ENCODE measurements at places on chromosomes 7 and 10. TPM values are rescaled to one million over a fixed set of nuclear protein-coding genes. Genes with fewer than 3 reads are reported as not detected.

TSPAN12 gene
- total RNA-seq, result 17.9 TPM

GRB10 gene
- 97.0 TPM for total RNA-seq

NRCAM gene
- 4.3 TPM for total RNA-seq

PLAU gene
- total RNA-seq, result 23.8 TPM

ITGB8 gene
- 3.6 TPM for total RNA-seq

METTL27 gene
- total RNA-seq, result 6.2 TPM

WNT16 gene
- 0.52 TPM for total RNA-seq

AKR1C3 gene
- 4.6 TPM for total RNA-seq

PNLIP gene
- not detected for total RNA-seq

FAM180A gene
- not detected for total RNA-seq

GRCh38 chr10:44724415-44725174 is 186.5 kb upstream of the TMEM72 start:
- DNase-seq, result no peak

DNA sequence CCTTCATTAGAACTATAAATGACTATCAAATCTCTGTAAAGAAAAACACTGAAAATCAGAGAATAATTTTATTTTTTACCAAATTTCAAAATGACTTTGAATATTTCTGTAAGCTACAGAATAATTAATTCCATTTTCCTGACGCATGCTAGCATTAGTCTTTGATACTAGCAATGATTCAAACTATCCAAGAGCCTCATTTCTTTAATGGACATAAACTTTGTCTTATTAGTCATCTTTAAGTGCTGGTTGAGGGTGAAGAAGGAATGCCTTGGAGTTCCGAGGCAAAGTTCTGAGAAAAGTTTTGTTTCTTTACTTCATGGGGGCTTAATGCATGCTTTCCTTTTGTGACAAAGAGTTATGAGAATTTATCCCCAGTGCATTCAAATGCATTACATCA is 137.3 kb downstream of the AGMO start:
- no peak for DNase-seq

DNA sequence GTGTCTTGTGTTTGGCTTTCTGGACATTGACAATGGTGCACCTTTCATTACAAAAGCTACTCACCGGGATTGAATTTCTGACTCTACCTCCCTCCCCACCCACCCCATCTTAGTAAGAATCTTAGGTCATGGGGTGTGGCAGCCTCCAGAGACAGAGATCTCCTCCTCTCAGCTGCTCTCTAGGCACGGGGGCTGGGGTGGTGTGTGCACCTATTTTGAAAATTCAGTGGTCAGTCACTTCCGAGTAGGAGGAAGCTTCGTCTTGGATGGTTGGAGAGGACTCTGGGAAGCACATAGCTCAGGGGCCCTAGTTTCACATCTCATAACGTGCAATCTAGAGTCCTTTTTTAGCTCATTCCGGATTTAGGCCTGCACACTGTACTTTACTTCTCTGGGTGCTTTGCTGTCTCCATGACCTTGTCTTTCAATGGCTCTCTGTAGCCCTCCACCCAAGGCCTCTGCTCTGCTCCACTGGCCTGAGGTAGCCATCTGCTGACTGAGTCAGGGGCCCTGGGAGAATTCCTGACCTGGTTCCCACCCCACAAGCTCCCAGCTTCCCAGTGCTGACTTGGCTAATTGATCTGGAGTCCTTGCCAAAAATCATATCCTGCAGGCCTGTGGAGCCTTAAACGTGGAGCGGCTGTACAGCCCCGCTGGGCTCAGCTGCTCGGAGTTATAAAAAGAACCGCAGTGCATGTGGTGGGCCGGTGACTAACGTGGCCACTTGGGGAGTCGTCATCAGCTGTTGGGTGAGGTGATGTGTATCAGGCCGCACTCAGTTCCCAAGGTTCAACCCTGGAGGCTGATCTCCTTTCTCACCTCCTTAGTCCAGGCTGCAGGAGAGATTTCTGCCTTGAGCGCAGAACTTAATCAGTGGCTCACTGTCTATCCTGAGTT is 19.3 kb upstream of the ADAMTS14 start:
- DNase-seq, result no peak

GRCh38 chr10:110568055-110568735 is 700 bp downstream of the SMC3 start:
- DNase-seq, result no peak

- no peak for DNase-seq
These were observed 207.3 kb upstream of the POT1 start for GRCh38 chr7:125136755-125137532.

- DNase-seq, result no peak
These were observed 282.1 kb upstream of the MKLN1 start for GRCh38 chr7:131045526-131045925.

DNA sequence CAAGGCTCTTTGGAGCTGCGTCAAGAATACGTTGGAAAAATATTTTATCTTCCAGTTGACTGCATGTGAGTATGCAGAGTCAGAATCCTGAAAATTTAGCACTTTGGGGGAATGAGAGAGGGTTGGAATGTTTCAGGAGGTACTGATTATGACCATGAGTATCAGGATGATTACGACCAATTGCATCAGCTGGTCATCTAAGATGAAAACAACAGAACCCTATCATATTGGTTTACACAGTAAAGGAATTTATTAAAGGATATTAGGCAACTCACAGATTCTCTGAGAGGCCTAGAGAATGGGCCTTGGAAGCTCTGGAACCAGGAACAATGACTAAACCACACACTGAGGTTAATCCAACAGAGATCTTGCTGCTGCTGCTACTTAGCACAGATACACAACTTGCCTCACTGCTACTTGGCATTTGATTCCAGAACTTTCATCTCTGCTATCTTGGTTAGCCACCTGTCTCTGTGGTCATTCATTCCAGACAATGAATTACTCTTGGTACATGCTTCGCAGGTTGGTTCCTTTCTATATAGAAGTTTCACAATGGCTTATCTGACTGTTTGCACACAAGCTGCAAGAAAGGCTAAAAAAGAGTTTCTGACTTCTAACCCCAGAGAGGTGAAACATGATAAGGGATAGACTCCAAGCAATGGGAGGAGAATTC is 68.0 kb upstream of the CTTNBP2 start:
- no peak for DNase-seq

DNA sequence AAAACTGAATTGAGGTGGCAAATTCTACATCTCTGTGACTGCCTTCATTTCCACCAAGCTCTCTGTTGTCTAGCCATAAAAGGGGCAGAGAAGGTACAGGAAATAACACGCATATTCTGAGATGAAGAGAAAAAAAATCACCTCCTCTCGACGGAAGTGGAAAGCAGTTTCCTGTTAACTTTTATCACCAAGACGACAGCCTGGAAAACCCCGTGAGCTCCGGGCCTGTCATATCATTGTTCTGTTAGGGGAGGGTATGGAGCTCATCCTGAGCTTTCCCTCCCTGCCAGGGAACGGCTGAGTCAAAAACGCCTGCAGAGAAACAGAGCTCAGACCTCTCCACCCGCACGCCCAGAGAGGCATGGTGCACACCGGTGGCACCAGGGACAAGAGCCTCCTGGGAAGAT is 200.3 kb downstream of the PRPF18 start:
- DNase-seq, result no peak

- DNase-seq, result no peak
These were observed 39.8 kb downstream of the PSMC2 start for GRCh38 chr7:103387242-103387641.

- DNase-seq, result no peak
These were observed 3.4 kb upstream of the IL6 start for GRCh38 chr7:22723637-22724036.

GRCh38 chr10:105347487-105347886 is 706.4 kb downstream of the SORCS3 start:
- no peak for DNase-seq

GRCh38 chr7:107902381-107902780 is 11.4 kb downstream of the DLD start:
- DNase-seq, result no peak

- no peak for DNase-seq
These were observed 158.4 kb downstream of the NEURL1 start for GRCh38 chr10:103651783-103652476.

GRCh38 chr10:72261784-72262404 is 11.8 kb upstream of the DDIT4 start:
- DNase-seq, result no peak

- peak; percentile 39 for DNase-seq
These were observed 52.2 kb upstream of the MKI67 start for GRCh38 chr10:128178302-128178958.

- no peak for DNase-seq
These were observed 156.2 kb downstream of the COBL start for GRCh38 chr7:51160411-51160810.

DNA sequence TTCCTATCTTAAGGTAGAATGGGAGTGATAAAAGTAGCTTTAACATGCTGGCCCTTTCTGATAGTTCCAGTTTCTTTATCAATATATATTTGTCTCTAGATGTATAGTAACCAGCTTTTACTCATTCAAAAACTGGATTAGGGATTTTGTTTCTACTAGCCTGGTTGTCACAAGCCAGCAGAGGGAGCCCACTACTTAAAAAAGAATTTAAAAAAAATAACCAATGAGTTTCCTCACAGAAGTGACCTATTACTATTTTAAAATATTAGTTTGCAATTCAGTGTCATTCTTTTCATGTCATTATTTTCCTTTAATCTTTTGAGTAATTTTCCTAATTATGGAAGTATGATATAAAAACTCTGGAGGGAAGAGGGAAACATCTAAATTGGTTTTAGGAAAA is 142.1 kb downstream of the PHTF2 start:
- DNase-seq, result no peak
